Glutamatergic neuron (in vitro differentiated cells): ENCODE measurements at places on chromosomes 13 and 19.

GRCh38 chr19:57803594-57804325, 11.0 kb downstream of the ZNF552 start:
- DNase-seq, result peak; percentile 41

DNA sequence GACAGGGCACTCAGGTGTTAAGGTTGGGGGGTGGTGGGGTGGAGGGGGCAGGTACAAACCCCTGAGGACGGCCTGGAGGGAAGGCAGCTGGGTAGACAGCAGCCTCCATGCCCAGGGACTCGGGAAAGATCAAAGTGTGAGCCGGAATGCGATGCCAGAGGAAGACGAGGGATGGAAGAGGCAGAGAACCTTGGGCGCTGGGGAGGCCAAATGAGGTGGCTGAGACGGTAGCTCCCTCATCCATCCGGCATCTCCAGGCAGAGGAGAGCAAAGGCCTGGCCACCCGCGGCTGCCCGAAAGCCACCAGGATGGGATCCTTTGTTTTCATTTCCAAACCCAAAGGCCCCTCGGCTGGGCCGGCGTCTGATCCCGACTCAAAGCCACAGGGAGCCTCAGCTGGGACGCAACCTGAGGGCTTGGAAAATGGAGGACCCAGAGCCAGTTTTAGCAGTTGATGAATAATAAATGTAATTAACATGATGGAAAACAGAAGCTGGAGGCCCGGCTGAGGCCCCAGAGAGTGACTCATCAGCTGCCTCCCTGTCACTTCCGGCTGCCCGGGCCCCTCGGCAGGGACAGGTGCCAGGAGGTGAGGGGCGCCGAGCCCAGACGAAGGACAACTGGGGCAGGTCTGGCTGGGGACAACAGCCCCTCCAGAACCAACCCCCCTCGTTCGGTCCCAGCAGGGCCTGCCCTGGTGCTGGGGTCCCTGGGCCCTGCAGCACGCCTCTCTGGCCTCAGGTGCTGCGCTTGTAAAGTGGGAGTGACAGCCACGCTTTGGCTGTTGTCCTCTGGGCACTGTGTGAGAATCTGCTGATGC, 61.6 kb downstream of the CEBPG start:
- DNase-seq, result peak; percentile 54

GRCh38 chr19:5125797-5126497, 157.0 kb downstream of the KDM4B start:
- DNase-seq, result no peak

- DNase-seq, result no peak
Observed at GRCh38 chr13:61546911-61547310, 131.3 kb upstream of the PCDH20 start.

DNA sequence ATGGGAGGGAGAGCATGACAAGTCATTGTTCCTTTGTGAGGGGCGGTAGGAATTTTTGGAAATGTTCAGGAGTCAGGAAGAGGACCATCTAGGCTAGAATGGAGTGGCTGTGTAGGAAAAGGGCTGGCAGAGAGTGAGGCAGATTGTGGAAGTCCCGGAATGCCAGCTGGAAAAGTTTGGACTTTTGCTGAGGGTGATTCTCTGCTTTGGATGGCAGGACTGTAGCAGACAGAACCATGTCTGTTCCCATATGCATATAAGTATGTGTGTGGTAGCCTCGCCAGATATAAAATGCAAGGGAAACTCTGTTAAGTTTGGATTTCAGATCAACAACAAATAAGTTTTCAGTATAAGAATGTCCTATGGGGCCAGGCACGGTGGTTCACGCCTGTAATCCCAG, 112.1 kb downstream of the DNAJC15 start:
- no peak for DNase-seq
